CD4-positive, alpha-beta T cell (primary cell): ENCODE measurements at places on chromosomes 13 and 19.

GRCh38 chr19:326871-327270 lies 17.7 kb downstream of the MIER2 start:
- no peak for DNase-seq

DNA sequence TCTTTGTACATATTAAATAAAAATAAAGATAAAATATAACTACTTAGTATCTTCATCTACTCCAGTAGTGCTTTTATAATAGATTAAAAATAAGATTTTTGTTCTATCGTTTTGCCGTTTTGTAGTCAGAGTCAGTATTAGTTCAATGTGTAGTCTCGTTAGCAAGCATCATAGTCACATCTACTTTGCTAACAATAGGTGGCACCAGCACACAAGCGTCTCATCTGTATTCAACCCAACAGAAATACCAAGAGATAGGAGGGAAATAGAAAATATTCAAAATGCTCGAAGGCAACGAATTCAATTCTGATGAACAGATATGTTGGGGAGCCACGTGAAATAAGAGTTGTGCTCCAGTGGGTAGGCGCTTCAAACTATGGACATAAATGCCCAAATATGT lies 21.4 kb upstream of the MICU2 start:
- DNase-seq = no peak

DNA sequence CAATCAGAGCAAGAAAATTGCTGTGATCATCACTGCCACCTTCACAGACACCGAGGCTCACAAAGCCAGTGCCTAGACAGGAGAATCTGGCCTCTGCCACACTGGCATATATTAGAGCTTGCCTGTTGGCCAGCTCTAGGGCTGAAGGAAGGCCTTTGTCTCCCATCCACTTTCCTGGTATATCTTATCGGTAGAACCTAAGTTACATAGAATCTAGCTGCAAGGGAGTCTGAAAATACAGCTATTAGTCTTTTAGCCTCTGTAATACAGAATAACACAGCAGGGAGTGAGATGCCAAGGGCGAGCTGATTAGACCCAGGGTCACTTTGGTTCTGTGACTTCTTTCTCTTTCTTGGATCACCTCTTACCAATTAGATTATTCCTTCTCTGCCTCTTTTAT lies 154.9 kb upstream of the KL start:
- DNase-seq = no peak

DNA sequence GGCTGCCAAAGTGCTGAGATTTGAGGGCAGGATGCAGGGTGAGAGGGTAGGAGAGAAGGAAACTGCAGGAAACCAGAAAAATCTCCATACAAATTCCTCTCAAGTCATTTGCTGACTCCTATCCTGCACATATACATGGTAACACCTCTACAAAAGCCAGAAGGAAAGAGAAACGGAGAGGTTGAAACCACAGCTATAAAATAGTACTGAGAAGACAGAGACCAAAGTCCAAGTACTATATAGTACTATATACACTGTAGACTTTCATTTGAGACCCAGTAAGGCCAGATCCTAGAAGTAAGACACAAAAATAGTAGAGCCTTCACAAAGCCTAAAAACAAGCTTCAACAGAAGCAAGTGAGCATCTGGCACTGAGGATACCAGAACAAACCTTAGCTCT lies 103.1 kb downstream of the UGGT2 start:
- DNase-seq = no peak

- no peak for DNase-seq
Measured at GRCh38 chr19:35179830-35180229, 25.3 kb downstream of the FXYD5 start.

DNA sequence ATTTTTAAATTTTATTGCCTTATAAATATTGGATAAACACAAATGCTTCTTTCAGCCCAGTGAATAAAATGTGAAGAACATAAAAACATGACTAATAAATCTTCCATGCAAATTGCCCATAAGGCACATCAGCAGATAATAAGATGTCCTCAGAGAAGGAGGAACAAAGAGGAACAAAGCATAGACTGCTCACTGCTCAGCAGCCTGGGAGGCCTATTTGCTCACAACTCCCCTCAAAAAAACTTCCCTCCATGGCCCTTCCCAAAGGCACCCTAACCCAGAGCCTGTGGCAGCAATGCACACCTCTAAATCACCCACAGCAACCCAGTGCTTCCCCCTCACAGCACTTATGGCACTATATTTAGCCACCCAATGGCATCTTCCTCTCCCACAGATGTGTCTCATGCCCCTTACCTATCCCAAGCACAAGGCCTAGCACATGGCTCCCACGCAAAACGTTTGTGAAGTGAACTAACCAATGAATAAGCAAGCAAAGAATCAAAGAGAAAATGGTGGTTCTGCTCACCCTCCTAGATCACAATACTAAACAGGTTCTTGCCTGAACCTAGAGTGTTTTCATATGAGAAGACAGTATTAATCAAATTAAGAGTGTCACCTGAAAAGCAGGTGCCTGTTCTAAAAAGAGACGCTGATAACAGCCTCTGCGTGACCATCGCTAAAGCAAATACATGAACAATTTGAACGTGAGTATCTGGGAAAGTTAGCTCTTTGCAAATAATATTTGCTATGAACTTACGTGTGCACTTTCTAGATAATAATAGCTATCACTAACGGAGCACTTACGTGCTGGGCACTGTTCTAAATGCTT lies 96.9 kb downstream of the TBC1D4 start:
- DNase-seq = no peak

DNA sequence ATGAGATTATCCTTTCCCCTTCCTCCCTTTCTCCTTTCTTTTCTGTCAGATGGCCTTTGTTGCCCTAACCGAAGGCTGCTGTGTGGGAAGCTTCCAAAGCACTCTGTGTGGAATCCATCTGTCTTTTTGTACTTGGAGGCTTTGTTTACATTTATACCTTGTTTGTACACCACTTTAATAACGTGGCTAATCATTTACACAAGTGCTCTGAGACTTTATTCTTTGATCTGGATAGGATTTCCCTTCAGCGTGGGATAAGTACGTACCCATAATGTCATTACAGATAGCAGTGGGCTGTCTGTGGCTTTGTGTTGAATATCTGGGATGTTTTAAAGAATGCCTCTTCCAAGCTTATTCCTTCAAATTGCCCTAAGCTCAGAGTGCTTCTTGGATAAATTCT lies 684.7 kb upstream of the SLITRK5 start:
- DNase-seq = no peak

DNA sequence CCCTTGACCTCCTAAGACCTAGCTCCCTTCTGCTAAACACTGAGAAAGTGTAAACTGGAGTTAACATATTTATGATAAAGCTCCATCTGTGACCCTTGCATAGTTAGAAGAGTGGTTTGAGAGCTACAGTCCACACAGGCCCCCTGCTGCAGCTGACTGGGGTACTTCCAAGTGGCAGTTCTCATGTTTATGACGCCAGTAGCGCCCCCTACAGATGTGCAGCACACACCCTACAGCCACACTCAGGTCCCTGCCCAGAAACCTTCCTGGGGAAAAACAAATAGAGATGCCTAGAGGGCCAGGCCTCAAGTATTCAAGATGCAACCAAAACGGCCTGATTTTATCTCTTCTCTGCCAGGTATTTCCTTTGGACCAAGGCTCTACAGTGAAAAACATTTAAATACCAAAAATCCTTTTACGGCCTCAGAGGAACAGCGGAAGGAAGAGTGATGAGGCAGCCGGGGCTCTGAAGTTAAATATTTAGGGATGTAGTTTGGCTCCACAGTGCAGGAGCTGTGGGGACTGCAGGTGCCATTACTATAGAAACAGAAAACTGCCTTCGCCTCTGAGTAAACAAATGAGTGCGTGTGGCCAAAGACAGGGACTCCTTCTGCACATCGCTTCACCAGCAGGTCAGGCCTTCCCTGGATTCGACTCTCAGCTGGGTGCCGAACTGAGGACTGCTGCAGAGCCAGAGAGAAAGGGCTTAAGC lies 553.1 kb downstream of the EFNB2 start:
- no peak for DNase-seq

DNA sequence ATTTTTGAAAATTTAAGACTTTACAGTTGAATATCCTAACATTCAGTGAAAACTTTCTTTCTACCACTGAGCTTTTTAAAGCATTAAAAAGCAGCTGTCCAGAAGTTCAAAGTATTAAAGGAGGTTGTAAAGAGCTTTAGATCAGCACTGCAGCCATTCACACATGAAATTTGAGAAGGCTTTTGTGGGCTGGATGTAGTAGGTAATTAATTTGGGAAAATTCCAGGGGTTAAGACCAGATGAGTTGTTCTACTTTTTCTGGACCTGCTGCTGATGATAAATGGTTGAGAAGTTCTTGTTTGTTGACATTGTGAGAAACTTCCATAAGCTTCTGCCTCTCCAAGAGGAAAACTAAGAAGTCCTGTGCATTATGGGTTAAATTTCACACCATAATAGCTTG lies 1779.6 kb upstream of the PRR20A start:
- no peak for DNase-seq

GRCh38 chr13:51556740-51557139 lies 27.5 kb upstream of the WDFY2 start:
- no peak for DNase-seq

- no peak for DNase-seq
Measured at GRCh38 chr13:77386046-77386445, 59.2 kb upstream of the MYCBP2 start.

DNA sequence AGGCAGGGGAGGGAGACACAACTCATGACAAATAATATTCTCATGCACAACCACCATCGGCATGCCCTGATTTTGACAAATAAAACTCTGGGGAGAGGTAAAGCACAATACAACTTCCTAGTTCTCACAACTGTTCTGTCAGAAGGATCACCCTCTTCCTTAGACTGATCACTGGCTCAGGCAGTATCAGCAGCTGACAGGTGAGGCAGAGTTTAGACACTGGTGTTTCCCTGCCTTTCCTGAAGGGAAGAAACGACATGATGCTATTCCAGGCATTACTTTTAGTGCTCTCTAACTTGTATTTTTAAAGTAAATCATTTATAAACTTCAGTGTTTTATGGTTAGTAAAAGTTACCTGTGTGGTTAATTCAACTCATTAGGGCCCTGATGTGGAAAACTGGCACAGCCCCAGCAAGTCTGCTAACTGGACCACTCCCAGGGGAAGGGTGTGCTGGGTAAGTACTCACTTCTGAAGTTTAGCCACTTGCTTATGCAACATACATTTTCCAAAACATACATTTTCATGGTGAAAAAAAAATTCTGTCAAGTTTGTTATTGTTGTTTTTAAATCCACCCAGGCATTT lies 82.8 kb downstream of the CRYL1 start:
- DNase-seq = no peak

- no peak for DNase-seq
Measured at GRCh38 chr13:34944751-34945150, 2.7 kb downstream of the NBEA start.

GRCh38 chr19:10043286-10043927 lies 30.1 kb downstream of the RDH8 start:
- no peak for DNase-seq

- no peak for DNase-seq
Measured at GRCh38 chr19:45368737-45369340, 1.5 kb downstream of the ERCC2 start.

- DNase-seq = no peak
Measured at GRCh38 chr19:50882188-50882587, 8.9 kb downstream of the KLK2 start.

DNA sequence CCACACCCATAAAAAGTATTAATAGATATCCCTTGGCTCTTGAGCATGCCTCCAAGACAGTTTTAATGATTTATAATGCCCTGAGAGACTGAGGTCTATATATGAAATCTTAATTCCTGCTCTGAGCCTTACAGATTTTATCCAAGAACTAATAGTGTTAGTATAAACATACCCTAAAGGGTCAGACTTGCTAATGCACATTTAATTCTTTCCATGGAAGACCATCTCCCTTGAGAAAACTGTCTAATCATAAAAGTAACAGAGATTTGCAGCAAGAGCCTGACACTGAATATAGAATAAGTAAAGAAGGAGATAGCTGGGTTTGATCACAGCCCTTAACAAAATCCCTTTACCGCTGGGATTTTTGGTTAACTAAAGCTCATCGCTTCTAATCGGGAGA lies 650.8 kb upstream of the KLF12 start:
- no peak for DNase-seq
